ENCODE measurements at places on chromosomes 1 and 21.

GRCh38 chr1:45545553-45546310, 4.9 kb upstream of the AKR1A1 start:
- no peak for DNase-seq

DNA sequence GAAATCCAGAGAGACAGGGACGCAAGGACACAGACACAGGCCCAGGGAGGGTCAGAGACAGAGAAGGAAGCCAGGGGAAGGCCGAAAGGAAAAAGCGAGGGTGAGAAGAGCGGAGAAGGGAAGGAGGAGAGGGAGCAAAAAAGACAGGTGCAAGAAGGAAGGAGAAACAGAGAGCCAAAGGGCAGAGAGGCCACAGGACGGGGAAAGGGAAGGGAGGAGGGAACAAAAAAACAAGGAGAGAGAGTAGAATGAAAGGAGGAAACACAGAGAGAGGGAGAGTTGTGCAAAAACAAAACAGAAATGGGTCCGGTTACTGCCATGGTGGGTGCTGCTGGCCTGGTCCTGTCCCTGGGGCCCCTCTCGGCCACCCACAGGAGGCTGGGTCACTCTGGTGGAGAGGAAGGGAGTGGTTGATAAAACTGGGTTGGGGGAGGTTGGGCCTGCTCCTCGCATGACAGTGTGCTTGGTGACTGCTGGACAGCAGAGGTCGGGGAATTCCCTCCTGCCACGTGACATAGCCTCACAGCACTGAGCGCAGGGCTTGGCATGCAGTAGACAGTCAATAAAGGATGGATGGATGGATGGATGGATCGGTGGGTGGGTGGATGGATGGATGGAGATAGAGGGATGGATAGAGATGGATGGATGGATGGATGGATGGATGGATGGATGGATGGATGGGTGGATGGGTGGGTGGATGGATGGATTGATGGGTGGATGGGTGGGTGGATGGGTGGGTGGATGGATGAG, 64.8 kb downstream of the RAP1GAP start:
- no peak for DNase-seq

- DNase-seq: no peak
Measured at GRCh38 chr1:244102046-244102445, 51.0 kb downstream of the ZBTB18 start.

DNA sequence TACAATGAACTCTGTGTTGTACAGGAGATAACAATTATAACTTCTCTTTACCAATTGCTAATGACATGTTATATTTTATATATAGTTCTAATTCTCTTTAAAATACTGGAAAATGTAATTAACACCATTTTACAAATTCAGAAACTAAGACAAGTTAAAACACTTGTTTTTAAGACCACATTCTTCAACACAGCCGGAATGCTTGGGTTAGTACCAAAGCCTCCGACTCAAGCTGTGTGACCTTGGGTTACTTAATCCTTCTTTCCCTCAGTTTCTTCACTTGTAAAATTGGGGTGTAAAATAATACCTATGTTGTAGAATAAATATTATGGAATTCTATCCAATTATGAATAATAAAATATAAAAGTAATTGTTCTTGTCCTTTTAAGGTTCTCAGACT, 378.7 kb downstream of the USH2A start:
- DNase-seq: no peak

DNA sequence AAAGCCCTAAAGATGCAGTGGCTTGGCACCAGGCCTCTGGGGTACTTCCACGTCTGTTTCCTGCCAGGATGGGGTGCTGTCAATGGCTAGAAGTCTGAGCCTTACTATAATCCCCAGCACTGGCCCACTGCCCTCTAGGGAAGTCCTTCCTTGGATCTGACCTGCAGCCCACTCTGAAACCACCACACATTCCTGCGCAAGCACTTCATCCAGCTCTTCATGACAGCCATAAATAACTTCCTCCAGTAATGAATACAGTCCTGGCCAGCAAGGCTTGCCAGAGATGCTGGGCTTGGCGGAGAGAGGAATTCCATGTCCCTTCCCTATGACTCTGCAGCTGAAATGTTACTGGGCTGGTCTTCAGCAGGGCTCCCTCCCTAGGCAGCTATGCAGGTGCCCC, 32.6 kb downstream of the ALPL start:
- no peak for DNase-seq

- DNase-seq: no peak
Measured at GRCh38 chr1:184518736-184519357, 132.0 kb downstream of the C1orf21 start.

DNA sequence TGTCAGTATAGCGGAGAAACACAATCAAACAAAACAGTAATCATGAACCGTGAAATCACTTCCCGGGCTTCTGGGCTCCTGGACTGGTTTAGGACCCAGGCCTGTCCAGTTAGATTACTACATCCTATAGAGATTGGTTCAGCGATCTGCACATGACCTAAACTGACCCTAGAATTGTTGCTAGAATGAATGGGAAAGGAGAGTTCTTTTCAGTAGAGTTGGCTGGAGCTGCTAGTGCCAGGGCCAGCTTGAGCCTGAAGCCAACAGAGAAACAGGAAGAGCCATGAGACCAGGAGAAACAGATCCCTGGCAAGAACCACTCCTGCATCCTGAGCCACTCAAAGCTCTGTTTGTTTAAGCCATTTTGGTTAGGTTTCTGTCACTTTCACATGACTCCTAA, 474.3 kb upstream of the C1orf87 start:
- DNase-seq: no peak

DNA sequence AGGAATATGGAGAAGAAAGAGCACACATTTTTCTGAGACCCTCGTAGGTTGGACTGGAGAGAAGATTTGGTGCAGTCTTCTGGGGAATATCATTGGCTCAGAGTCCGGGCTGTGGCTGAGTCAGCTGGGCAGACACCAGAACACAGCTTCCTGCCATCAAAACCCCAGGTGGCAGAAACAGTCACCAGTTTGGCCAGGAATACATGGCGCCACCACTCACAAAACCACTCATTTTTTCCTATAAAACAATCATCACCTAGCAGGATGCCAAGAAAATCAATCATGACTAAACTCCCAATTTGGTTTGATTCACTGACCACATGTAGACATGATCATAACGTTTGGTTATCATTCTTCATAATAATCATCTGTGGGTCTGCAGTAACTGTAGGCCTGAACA, 178.1 kb upstream of the PBX1 start:
- DNase-seq: no peak

GRCh38 chr1:101540161-101540560, 303.3 kb downstream of the S1PR1 start:
- DNase-seq: no peak

DNA sequence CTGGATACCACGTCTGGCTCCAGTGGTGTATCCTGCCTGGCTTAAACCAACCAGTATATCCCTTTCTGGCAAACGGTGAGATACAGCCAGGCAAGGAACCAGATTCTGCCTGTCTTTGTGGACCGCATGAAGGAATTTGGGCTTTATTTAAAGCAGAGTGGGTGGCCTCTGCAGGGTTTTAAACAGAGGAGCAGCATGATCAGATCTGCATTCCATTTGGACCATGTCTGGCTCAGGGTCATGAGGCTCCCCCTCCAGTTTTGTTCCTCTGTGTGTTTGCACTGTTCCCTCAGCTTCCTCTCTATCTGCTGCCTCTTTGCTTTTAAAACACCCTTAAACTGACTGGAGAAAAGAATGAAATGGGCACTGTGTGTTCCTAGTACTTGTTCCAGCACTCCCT, 195.0 kb downstream of the GIPC2 start:
- no peak for DNase-seq

- no peak for DNase-seq
Measured at GRCh38 chr1:192797891-192798290, 10.9 kb upstream of the RGS2 start.

GRCh38 chr21:42754270-42754933, 101.0 kb downstream of the PDE9A start:
- no peak for DNase-seq

DNA sequence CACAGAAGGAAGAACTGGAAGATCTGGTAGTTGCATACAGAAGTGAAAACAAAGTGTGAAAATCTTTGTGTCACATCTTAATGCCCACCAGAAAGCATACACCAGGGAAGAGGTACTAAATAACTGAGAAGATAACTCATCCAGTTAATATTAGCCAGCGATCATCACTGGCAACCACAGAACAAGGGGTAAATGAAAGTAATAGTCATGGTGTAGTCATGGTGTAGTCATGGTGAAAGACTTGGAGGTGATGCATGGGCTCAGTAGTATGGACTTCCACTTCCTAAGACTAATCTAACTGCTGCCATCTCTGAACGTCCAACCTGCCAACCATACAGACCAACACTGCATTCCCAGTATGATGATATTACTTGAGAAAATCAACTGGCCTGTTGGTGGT, 481.2 kb upstream of the NR5A2 start:
- no peak for DNase-seq

- no peak for DNase-seq
Measured at GRCh38 chr1:6628971-6629479, 4.4 kb downstream of the THAP3 start.

- DNase-seq: no peak
Measured at GRCh38 chr1:58769809-58770320, 14.0 kb downstream of the JUN start.

DNA sequence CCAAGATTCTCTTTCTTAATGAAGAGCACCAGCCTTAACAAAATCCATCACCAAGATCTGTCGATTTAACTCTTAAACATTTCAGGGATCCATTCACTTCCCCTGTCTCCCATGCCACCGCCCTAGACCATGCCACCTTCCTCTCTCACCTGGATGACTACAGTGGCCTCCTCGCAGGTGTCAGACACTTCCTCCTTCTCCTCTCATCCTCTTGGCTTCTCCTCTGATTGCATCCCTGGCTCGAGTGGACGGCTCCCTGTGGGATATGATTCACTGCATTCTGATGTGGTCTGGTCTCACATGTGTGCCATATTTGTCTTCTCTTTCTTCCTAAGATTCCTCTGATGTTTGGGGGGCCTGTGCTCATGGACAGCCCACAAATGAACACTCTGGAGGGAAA, 66.4 kb upstream of the KLHDC7A start:
- DNase-seq: no peak

GRCh38 chr21:36117286-36117741, 17.6 kb upstream of the CBR3 start:
- DNase-seq: no peak

- no peak for DNase-seq
Measured at GRCh38 chr1:161427733-161428516, 60.2 kb upstream of the CFAP126 start.

DNA sequence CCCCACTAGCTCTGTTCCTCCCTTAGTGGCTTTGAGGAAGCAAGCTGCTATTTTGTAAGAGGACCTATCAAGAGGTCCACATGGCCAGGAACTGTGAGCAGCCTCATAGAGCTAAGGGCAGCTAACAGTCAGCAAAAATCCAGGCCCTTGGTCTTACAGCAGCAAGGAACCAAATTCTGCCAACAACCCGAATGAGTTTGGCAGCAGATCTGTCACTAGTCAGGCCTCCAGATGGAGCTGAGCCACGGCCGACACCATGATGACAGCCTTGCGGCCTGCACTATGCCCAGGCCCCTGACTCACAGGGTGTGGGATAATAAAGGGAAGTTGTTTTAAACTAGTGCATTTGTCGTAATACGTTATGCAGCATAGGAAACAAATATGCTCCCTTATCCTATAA, 28.0 kb upstream of the H3-3A start:
- no peak for DNase-seq

GRCh38 chr1:225435957-225436392, 8.1 kb upstream of the LBR start:
- no peak for DNase-seq

GRCh38 chr1:41245659-41246058, 3.6 kb upstream of the SCMH1 start:
- no peak for DNase-seq

GRCh38 chr1:30909365-30910068, 959 bp upstream of the SDC3 start:
- DNase-seq: no peak

DNA sequence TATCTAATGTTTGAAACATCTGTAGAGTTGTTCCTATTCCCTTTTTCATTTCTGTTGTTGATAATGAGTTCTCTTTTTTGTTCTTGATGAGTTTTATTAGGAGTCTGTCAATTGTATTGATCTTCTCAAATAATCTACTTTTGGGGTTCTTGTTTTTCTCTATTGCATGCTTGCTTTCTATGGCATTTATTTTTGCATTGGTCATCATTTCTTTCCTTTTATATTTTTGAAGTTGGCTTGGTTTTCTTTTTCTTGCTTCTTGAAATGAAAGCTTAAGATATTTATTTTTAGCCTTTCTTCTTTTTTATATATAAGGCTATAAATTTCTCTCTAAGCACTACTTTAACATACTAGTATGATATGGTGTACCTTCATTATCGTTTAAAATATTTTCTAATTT, 381.8 kb downstream of the NPHP4 start:
- no peak for DNase-seq

GRCh38 chr1:176696109-176696508, 233.1 kb downstream of the PAPPA2 start:
- DNase-seq: no peak

- DNase-seq: no peak
Measured at GRCh38 chr1:26404641-26405040, 6.0 kb upstream of the LIN28A start.

GRCh38 chr1:67582625-67583461, 102.2 kb upstream of the GADD45A start:
- no peak for DNase-seq

GRCh38 chr1:100441651-100442050, 89.3 kb downstream of the CDC14A start:
- no peak for DNase-seq

DNA sequence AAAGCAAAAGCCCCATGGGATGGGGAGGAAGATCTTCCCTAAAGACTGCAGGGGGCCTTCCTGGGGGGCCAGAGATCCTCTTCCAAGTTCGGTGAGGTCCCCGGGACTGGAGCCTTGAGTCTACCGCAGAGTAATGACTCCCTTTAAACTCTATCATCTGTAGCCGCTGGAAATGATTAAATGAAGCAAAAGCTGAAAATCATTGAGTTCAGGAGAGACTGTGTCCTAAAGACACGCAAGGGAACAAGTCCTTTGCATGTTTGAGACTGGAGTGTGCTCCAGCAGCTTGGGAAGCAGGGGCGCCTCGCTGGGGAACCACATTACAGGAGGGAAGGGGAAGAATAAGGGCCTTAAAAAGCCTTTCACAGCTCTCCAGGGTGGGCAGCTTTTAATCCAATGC, 70.2 kb downstream of the WDR4 start:
- DNase-seq: no peak

- DNase-seq: no peak
Measured at GRCh38 chr1:17441265-17441992, 2.0 kb upstream of the RCC2 start.

- DNase-seq: no peak
Measured at GRCh38 chr1:53592521-53592982, 133.4 kb downstream of the DMRTB1 start.

DNA sequence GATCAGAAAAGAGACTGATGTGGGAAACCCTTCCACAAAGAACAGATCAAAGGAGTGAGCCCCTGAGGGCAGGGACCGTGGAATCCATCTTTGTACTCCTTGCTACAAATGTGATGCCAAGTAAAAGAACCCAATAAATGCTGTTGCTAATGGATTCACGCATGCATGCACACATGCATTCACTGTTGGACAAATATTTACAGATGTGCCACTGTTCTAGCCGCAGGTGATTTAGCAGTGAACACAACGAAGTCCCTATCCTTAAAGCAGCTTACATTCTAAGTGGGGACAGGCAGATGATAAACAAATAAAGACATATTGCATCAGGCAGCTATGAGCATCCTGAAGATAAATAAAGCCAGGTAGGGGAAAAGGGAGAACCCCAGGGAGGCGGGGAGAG, 67.8 kb downstream of the ITPKB start:
- DNase-seq: no peak
